Cardiac muscle cell (in vitro differentiated cells and primary cell): ENCODE measurements at places on chromosomes 4 and X.

DNA sequence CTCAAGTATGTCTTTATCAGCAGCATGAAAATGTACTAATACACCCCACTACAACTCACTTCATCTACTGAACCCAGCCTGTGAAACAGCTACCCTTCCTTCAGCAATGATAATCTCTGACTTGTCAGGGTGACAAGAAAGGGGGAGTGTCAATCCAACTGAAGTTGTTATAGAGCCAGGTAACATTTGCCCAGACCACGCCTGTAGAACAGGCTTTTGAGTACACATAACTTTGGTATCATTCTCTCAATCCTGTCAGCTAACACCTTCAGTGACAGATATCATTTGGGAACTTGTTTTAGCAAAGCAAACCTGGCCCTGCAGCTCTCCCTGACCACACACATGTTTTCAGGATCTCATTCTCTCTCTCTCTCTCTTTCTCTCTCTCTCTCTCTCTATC is 592.2 kb downstream of the SMARCA1 start:
- DNase-seq, result no peak

GRCh38 chr4:150355858-150356455 is 226.0 kb upstream of the MAB21L2 start:
- no peak for DNase-seq

DNA sequence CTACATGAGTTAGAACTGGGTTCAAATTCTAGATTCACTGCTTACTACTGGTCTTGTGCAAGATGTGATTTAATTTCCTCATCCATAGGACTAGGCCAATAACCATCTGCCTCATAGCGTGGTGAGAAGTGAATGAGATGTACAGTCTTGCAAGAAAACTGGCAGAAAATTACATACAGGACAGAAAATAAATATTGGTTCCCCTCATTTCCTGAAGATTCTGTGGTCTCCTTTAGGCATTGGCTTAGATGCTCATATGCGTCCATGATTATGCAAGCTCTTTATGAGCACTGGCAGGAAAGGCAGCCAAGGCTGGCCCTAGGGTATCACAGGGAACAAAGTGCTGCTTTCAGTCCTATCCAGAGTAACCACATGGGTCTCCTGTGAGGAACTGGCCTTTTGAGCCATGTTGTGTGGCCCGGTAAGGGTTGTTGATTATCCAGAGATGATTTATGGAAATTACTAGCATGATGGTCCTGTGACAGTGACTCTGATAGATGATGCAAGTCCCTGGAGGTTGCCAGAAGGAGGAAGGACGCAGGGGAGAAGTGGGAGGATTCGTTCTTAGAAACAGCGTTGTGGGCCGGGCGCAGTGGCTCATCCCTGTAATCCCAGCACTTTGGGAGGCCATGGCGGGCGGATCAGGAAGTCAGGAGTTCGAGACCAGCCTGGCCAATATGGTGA is 9.9 kb upstream of the MOB1B start:
- DNase-seq, result peak; percentile 24

GRCh38 chrX:1292575-1293290 is 24.1 kb downstream of the CSF2RA start:
- no peak for DNase-seq

DNA sequence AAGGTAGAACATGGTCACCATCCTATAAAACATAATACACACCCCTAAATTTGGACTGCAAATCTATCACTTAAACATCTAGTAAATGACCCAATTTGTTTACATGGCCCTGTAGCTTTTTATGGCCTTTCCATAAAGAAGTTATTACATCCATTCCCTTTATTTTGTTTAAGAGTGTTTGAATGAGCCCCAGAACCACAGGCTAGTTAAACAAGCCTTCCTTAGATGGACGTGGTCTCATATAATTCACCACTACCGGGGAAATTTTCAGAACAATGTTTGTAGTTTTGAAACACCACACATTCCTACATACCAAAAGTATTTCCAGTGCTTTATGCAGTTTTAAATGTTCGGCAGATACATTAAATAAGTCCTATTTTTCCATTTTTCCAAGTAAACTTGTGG is 12.3 kb downstream of the PDGFC start:
- DNase-seq, result no peak

DNA sequence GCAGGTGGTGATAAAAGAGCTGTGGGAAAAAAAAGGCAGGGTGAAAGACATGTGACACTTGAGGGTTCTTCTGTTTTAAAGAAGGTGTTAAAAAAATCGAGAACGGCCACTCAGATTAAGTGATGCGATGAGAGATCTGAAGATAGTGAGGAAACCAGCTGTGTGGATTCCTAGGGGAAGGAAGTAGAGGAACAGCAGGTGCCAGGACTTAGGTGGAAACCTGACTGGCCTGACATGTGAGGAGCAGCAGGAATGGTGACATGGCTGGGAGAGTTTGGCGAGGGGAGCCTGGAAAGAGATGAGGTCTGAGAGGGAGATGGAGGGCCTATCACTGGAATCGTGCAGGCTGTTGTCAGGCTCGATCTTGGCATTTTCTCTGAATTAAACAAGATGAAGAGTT is 55.5 kb downstream of the BMPR1B start:
- no peak for DNase-seq

DNA sequence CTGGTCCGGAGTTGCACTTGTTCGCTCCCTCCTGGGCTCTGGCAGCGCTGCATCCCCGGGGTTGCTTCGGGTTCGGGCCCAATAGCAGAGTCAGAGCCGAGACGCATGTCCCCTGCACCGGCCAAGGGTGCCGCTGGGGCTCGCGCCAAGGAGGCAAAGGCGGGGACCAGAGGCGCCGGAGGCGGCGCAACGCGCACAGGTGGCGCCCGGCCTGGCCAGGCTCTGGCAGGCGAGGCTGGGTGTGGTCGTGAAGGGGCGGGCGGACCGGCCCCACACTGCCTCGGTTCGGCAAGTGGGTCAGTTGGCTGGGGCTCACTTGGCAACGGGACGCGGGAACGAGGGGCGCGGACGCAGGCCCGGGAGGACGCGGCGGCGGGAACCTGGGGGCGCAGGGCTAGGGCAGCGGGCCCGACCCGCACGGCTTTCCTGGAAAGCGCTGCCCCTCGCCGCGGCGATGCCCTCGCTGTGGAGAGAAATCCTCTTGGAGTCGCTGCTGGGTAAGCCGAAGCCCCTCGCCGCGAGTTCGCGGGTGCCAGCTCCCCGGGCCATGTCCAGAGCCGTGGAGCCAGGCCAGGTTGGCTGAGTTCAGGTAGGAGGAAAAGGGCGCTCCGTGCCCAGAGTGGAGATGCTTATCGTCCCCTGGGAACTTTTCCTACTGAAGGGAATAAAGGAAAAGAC is at the start of gene CWH43:
Gene CWH43 (plus strand): TSS at position 300 of the 678 bp plus-strand sequence. CDS start 155 bp downstream, at position 455.
- DNase-seq, result no peak

- DNase-seq, result peak; percentile 96
Observed at GRCh38 chr4:85681221-85681657, 206.3 kb downstream of the ARHGAP24 start.

- no peak for DNase-seq
Observed at GRCh38 chr4:170497112-170497511, 407.4 kb upstream of the AADAT start.

- no peak for DNase-seq
Observed at GRCh38 chrX:98717970-98718369, 1692.1 kb downstream of the PCDH19 start.

GRCh38 chr4:5799406-5799805 is 88.4 kb downstream of the EVC start:
- no peak for DNase-seq

- DNase-seq, result peak; percentile 65
Observed at GRCh38 chr4:107825072-107825824, 516 bp downstream of the SGMS2 start.

- no peak for DNase-seq
Observed at GRCh38 chrX:37613933-37614332, 42.5 kb downstream of the LANCL3 start.

GRCh38 chr4:173213296-173213695 is 44.7 kb downstream of the GALNT7 start:
- DNase-seq, result peak; percentile 27

DNA sequence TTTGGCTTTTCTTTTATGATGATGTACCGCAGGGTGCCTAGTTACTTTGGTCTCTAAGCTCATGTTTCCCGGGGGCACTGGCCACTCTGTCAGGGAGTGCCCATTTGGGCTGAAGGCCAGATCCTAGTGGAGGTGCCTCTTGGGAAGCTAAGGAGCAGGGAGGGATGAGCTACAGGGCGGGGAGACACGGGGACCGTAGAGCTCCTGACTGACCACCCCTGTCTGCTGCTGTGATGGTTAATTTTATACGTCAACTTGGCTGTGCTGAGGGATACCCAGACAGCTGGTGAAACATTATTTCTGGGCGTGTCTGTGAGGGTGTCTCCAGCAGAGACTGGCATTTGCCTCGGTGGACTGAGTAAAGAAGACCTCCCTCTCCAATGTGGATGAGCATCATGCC is 24.9 kb upstream of the CLDN24 start:
- no peak for DNase-seq

DNA sequence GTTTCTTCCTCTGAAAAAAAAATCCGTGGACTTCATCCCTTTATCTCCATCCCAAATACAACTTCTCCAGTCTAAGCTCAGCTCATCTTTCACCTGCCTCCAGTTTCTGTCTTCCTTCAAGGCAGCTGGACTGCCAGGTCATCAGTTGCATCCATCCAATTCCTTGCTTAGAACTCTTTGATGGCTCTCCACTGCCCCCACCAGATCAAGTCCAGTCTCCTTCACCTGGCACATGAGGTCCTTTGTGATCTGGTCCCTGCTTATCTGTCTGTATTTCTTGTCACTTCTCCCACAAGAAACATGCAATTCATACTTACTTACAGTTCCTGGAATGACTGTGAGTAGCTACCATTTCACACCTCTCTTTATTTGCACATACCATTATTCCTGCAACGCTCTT is 33.8 kb downstream of the OTUD6A start:
- peak; percentile 46 for DNase-seq

- DNase-seq, result no peak
Observed at GRCh38 chr4:87281603-87282002, 41.1 kb downstream of the HSD17B13 start.

GRCh38 chr4:61799794-61800193 is 599.7 kb downstream of the ADGRL3 start:
- no peak for DNase-seq

DNA sequence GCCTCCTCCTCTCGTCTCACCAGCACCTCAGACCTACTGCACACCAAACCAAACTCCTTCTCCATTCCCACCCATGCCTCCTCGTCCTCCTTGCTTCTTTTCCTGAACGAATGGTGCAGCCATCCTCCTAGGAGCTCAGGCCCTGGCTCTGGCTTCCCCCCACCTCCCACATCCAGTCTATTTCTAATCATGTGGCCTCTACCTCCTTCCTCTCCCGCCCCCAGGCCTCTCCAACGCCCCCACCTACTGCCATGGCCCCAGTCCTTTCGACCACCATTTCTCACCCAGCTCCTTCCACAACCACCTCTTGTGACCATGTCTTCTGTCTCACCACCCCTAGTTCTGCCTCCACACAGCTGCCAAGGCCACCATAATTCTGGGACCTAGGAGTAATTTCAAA is 127.1 kb downstream of the PJA1 start:
- no peak for DNase-seq
